ENCODE measurements at places on chromosomes 7 and 10.

- DNase-seq: peak; percentile 14
Measured at GRCh38 chr7:65946904-65947303, 35.1 kb downstream of the GUSB start.

DNA sequence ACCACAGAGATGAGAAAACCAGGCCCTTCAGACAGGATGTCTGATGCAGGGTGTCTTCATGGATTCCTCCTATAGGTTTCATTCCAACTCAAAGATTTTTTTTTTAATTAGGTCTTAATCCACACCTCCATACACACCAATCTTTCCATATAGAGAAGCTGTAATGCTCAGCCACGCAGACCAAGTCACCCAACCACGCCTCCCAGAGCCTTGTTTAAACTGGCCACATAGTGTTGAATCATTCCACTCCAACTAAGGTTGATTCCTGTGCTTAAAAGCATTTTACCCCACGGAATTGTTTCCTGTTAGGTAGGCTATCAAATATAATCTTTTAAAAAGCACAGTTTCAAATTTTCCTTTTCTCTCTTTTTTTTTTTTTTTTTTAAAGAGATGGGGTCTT lies 153.6 kb downstream of the TYW1B start:
- no peak for DNase-seq

DNA sequence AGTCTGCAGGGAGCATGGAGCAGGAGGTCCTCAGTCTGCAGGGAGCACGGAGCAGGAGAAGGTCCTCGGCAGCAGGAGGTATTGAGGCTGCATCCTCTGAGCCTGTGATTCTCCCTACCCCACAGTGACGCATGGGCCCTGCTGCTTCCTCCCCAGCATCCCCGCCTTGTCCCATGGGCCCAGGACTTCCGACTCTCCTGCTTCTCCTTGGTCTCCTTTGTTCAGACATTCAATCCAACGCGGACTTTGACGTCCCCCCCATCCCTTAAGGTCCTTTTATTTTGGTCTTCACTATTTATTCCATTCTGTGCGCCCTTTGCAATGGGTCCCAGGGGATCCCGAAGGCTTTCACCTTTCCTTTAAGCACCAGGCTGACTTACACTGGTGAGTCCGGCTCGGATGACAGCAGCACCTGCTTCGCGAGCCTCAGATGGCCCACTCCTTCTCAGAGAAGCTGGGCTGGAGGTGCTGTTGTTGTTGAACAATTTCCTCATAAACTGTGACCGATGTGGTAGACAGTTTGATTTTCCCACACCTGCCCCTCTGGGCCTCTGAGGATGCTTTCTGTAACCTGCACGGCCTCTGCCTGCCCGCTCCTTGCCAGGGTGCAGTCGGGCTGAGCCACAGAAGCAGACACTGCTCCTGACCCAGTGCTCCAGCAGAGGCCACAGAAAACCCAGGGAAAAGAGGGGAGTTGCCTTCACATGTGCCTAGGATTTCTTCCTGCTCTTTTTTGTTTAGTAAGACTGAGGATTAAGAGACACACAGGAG lies 407.2 kb upstream of the SHH start:
- no peak for DNase-seq

DNA sequence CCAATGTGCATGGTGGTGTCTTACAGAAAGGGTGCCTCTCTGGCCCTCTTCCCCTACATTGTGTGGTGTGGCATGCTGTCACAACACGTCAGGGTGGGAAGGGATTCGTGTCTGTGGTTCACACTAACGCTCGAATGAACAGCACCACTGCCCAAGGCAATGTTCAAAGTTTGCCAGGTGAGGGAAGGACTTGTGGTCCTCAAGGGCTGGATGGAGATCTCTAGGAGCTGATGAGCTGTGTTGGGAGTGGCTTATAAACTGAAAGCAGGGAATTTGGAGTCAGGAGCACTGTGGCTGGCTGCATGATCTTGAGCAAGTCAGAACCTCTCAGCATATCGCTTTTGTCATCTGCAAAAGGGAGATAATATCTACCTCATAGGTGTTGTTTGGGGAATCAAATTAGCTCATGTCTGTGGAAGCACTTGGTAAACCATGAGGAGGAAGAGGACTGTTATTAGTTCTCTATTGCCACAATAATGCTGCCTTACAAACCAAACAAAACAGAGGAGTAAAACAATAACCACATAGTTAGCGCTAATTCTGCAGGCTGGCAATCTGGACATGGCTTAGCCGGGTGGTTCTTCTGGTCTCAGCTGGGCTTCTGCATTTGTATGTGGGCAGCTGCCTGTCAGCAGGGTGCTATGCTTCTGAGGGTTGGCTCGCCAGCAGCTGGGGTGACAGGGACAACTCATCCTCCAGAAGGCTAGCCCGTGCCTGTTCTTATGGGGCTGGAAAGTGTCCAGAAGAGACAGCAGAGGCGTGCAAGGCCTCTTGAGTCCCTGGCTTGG lies 22.9 kb upstream of the C10orf105 start:
- no peak for DNase-seq

DNA sequence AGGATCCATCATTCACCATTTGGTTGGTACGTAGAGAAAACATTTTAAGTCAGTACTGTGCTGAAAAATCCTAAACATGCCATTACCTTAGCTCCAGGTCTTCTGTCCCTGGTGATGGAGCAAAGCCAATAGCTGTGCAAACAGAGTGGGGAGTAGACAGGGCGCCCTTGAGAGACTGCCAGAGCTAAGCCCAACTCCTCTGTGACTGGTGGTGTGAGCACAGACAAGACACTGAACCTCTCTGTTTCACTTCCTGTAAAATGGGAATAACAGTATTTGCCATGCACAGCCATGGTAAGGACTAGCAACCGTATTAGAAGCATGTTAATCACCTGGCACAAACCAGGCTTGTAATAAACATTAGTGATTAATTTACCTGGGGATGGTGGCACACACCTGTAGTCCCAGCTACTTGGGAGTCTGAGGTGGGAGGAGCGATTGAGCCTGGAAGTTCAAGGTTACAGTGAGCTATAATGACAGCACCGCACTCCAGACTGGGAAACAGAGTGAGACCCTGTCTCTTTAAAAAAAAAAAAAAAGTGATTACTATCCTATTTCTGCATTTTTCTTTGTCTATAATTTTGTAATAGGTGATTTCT lies 28.7 kb downstream of the LYZL1 start:
- DNase-seq: no peak

GRCh38 chr10:23461557-23461956 lies 22.7 kb downstream of the OTUD1 start:
- no peak for DNase-seq

GRCh38 chr7:138433583-138434443 lies 26.2 kb upstream of the TRIM24 start:
- no peak for DNase-seq

GRCh38 chr10:79932841-79933379 lies 16.0 kb downstream of the SFTPD start:
- no peak for DNase-seq

DNA sequence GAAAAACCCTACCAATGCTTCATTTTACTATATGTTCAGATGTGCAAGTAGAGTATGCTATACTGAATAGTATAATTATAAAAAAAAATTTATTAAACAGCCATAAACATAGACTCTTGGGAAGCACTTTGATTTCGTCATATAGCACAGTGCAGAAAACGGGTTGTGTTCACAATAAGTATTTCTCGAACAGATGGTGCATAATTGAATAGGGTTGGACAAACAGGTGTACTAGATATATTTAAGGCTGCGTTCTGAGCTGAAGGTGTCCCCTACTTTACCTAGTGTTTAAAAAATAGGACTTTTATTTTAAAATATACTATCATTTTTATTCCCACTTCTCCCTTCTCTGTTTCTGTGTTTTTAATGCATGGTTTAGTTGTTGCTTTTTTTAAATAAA lies 841.5 kb downstream of the ANKRD7 start:
- DNase-seq: no peak

DNA sequence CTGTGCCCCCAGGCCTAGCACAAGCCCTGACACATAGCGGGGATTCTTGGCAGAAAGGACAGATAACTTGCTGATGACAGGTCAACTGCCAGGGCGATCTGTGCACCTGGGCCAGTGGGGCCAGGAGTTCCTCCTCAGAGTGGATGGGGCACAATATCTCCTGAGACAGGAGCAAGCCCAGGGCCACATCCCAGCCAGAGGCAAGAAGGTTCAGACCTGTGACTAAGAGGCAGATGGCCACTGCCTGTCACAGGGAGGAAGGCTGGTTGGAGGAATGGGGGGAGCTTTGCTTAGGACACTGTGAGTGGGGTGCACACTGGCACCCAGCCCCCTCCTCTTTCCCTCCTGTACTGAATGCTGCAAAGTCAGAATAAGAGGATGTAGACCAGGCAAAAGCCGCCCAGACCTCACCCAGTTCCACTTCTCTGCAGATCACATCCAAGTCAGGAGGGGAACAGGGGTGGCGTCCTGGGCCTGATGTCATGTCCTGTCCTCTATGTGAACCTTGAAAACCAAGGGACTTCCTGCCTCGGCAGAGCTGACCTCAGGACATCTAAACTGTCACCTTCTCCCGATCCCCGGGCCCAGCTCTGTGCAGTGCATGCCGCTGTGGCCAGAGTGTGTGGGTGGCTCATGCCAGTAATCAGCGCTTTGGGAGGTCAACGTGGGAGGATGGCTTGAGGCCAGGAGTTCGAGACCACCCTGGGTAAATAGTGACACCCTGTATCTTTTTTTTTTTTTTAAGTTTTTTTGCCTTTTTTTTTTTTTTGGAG lies 1.3 kb downstream of the GUSB start:
- DNase-seq: no peak

DNA sequence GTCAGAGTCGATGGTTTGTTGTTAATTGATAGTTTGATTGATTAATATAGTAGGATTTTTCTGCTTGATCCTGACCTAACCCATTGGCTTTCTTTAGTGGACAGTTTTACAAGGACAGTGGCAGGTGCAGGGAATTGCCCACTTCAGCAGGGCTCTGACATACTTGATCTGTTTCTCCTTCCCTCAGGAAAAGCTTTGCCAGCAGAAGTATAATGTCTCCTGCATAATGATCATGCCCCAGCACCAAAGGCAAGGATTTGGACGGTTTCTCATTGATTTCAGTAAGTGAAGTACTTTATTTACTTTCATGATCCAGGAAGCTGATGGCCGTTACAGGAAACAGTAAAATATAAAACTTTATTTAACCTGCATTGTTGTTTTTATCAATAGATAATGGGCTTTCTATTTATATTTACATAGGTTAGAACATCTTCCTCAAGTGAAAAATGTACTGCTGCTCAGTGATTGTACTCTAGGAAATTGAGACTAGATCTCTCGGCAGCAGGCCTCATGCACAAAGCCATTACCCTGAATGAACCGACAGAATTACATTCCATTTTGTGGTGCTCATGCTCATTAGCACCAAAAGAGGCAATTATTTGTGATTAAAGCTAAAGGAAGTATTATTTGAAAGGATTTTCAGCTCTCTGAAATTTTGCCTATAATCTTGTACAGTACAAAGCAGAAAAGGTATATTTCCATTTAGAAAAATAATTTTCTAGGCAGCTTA lies 122.5 kb upstream of the SAMD8 start:
- no peak for DNase-seq

DNA sequence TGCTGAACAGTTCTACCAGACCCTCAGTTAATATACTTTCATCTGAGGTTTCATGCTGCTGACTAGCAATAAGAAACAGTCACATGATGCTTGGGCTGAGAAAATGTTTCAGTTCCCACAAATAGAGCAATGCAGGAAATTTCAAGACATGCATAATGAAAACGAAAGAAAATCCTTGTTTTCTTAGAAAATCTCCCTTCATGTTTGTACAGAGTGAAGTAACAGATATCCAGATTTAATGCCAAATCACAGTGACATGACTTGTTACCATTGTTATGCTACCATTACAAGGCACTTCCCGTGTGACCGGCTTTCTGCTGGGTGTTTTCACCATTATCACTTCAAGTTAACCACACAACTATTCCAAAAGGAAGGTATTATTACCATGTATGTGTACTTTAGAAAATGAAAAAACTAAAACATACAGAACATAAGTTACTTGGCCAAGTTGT lies 121.7 kb downstream of the DOCK4 start:
- no peak for DNase-seq

DNA sequence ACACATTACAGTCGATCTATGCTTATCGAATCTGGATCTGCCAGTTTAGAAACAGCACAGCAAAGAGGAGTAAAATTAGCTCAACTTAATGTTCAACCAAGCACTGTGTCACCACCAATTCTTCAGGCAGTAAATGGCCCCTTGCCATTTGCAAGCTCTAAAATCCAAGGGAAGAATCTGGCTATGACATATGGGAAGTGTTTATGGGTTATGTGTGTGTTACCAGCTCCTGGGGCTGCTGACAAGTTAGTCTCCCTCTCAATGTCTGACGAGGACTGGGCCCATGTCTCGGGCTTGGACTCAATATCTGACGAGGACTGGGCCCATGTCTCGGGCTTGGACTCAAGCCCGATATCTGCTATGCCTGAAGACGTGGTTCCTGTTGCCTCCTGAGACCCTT lies 5.7 kb upstream of the ITIH2 start:
- no peak for DNase-seq

- no peak for DNase-seq
Measured at GRCh38 chr7:100029596-100029995, 14.2 kb downstream of the ZKSCAN1 start.

GRCh38 chr10:119211176-119211575 lies 3.8 kb downstream of the GRK5 start:
- no peak for DNase-seq

- DNase-seq: no peak
Measured at GRCh38 chr10:10270126-10271050, 747.3 kb upstream of the CELF2 start.

GRCh38 chr7:98619450-98620321 lies 2.6 kb downstream of the NPTX2 start:
- peak; percentile 7 for DNase-seq

DNA sequence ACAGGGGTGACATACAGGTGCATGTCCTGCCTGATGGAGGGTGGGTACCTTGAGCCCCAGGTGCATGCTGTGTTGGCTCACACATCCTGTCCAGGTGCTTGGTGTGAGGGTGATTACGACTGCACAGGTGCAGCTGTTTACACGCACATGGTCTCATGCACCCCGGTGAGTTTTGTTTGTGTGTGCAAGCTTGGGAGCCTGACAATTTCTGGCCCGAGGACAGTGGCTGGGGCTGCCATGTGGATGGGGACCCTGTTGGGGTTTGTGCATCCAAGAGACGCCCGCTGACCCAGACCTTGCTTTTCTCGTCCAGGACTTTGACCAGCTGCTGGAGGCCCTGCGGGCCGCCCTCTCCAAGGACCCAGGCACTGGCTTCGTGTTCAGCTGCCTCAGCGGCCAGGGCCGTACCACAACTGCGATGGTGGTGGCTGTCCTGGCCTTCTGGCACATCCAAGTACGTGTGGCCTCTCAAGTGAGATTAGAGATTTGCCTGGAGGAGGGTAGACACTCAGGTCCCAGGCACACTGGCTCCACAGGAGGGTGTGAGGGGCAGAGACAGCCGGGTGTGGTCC lies 61.7 kb downstream of the PRF1 start:
- no peak for DNase-seq
